ENCODE measurements at places on chromosomes 3 and 15.

- no peak for DNase-seq
Measured at GRCh38 chr3:182692021-182692420, 101.3 kb upstream of the ATP11B start.

DNA sequence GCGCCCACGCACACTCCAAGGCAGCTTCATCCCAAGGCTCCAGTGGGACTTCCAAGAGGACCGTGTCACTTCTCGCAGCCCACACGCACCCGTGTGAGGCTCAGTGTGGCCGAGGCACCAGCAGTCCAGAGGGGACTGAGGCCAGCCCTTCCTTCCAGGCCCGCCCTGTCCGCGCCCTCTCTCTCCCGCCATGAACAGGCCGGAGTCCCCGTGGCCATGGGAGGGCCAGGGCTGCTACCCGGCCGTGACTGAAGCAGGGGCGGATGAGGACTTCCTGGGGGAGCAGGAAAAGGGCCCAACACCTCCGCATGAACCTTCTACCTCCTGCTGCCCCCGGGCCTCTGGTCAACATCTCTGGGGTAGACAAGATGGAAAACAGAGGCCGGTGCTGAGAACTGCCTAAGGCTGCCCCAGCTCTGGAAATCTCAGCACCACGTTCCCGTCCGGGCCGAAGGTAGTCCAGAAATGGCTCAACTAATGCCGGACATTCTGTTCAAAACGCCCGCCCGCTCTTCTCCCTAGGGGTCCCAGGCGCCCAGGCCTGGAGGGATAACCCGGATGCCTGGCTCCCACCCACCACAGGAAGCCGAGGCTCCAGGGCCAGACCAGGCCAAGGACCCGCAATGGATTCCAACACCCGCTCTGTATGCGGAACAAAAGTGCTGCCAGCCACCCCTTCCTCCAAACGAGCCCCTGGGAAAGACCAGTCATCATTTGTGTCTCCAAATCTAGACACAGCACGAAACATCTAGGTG is 32.7 kb downstream of the TNK2 start:
- no peak for DNase-seq

GRCh38 chr3:189365609-189366564 is 194.1 kb downstream of the TPRG1 start:
- DNase-seq = no peak

DNA sequence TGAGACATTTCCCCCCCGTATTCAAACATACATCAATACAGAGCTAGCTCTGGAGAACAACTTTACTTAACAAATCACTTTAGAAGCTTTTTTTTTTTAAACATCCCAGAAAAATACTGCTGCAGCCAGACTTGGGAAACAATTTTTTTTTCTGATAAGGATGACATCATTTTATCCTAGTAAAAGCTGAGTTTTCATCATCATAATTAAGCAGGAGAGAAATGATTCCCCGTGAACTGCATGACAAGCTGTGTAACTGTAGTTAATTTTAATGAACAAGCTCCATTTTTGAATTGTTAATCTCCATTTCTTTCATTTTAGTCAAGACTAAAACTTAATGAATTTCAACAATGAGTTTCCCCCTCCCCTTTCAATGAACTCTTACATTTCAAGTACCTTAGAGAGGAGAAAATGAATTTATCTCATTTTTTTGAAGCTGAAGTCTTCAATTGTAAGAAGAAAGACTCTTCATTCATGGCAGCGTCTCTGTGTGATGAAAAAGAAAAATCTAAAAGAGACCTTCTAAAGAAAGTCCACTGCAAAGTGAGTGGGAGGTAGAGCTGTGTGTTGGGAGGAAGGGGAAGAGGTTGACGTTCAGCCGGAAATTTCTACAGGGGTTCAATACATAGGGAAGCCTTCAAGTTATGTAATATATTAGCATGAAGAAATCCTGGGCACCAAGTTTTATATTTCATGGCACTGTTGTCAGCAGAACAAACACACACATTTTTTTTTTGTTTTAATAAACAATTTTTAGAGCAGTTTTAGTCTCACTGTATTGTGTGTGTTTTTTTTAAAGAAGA is 31.7 kb downstream of the HES1 start:
- no peak for DNase-seq

DNA sequence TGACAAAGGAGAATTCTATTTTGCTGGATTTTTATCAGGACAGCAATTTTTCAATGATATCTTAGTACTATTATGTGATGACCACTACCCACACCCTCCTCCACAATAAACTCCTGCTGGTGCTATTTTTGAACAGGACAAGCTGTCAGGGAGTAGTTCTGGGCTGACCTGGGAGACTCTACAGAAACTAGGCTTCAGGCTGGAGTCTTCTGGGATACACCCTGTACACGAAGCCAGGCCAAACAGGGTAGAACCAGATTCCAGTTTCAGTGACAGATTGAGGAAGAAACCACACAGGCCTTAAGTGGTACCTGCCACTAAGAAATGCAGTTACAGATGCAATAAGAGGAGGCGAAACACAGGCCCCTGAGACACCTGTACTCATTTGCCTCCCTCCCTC is 12.8 kb downstream of the NMNAT3 start:
- DNase-seq = no peak

DNA sequence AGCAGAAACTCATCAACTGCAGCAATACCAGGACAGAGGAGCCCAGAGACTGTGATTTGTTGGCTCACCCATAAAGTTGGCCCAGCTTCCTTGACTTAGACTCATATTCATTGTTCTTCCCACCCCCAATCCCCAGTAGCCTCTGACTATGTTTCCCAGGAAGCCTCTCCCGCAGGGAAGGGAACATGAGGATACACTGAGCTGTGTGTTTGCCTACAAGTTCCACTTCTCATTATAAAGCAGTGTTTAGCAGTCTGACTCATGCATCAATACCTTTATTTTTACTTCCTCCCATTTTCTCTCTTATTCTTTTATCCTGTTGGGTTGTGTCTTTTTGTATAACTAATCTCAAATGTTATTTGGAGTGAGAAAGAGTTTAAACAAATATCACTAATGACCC is 111.6 kb upstream of the PHLDB2 start:
- DNase-seq = no peak

DNA sequence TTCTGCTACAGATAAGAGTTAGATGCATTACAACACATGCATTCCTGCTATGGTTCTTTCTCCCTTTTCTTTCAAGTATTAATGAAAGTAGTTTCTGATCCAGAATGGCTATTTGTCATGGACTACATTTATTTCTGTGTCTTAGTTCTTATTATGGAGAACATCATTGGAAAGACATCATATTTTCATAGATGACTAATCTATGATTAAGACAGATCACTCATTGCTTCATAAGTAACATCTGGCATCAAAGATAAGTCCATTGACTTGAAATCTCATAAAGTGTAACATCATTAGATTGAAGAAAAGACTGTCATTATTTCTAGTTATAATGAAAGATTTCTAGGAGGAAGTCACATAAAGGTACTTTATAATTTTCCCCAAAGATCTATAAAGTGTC is 366.7 kb downstream of the NSUN3 start:
- DNase-seq = no peak

DNA sequence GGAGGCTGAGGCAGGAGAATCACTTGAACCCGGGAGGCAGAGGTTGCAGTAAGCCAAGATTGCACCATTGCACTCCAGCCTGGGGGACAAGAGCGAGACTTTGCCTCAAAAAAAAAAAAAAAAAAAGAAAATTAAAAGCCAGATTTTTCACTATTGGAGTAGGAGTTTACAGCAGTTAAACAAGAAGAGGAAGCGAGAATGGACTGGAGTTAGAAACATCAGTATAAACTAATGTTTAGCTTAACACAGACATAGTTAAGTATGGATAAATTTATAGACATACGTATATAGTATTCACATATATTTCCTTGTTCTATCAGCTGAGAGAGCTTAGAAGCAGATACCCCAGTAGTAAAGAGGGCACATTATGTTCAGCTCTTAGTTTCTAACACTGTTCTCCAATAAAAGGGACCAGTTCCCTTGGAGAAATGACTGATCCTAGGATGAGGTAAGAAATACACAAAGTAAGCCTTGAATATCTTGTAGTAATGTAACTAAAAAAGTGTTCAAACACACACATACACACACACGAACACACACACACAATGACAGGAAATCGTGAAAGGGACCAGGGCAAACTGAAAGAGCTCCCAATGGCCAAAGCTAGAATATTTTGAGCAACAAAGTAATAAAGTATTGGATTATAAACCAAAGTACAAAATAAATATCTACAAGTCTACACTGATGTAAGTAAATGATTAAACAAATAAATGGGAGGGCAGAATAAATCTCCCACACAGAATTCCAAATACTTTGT is 25.1 kb downstream of the PIK3CB start:
- DNase-seq = no peak

GRCh38 chr3:46209053-46209452 is 940 bp upstream of the CCR1 start:
- no peak for DNase-seq

GRCh38 chr3:29503958-29504357 is 223.1 kb downstream of the RBMS3 start:
- DNase-seq = no peak

DNA sequence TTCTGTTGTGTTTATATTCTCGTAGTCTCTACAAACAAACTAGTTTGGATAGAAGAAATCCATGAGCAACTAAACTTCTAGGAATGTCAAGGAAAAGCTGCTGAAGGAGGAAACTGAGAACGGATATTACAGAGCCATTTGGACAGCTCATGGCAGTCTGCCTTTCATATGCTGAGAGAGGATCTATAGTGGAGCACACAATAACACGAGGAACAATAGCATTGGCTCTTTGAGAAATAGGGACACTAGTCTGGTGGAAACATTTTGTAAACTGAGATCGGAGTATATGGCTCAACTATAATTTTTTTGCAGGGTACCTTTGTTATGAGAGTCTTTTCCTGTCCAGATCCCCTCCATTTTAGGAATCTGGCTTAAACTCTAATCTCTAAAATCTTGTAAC is 200.5 kb downstream of the CLSTN2 start:
- no peak for DNase-seq

GRCh38 chr3:16266714-16267113 is 1.7 kb downstream of the OXNAD1 start:
- no peak for DNase-seq

DNA sequence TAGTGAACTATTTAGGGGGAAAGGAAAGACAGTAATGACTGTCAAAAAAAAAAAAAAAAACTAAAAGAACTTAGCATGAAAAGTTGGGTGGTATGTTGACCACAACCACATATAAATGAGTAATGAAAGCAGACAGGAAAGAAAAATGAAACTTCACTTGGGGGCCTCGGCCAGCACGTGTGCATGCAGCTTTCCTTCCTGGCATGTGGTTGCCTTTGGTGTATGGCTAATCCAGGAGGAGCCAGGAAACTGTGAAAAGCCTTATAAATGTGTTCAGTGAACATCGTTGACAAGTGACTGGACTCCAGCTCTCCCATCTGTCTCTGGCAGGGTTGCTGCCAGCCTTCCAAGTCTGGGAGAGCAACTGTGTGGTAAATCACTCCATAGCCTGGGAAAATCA is 195.1 kb downstream of the DTWD1 start:
- DNase-seq = no peak

DNA sequence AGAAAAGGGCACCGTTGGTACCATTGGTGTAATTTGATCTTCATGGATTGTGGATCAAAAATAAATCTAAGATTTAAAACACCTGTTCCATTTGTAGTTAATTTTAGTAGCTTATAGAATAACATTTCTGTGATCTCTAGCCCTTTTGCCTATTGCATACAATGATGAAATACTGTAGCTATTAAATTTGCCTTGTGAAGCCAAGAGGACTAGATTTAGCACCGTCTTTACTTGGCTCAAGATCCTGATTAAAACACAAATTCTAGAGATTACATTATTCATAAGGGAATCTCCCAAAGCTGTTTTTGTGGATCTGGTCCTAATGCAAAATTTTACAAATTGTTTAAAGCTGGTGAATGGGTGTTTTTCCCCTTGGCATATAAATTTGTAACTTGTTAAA is 8.2 kb downstream of the TBC1D23 start:
- DNase-seq = no peak

- DNase-seq = no peak
Measured at GRCh38 chr15:85897207-85897894, 102.6 kb upstream of the KLHL25 start.

DNA sequence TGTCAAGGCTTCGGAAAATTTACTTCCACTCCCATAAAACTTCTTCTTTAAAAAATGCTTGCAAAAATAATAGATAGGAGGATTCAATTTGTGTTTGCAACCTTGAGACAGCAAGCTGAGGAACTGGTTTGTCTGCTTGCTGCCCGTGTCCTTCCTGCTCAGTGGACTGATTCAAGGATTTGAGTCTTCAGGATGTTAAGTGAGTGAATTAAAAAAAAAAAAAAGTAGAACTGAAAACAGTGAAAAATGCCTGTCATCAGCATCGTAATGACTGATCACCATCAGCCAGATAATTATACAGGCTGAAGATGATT is 453.7 kb downstream of the FGF12 start:
- DNase-seq = no peak

- DNase-seq = no peak
Measured at GRCh38 chr15:61307474-61307873, 78.4 kb upstream of the RORA start.

GRCh38 chr3:42665050-42665878 is 11.8 kb downstream of the ZBTB47 start:
- DNase-seq = no peak

- DNase-seq = no peak
Measured at GRCh38 chr3:53730576-53730975, 115.6 kb downstream of the CHDH start.

GRCh38 chr15:60421544-60421943 is 23.8 kb upstream of the ANXA2 start:
- DNase-seq = no peak

- DNase-seq = no peak
Measured at GRCh38 chr3:70400194-70400593, 87.8 kb upstream of the MDFIC2 start.

GRCh38 chr3:151900884-151901643 is 27.6 kb downstream of the SUCNR1 start:
- DNase-seq = no peak

- DNase-seq = no peak
Measured at GRCh38 chr15:37764733-37765191, 169.7 kb upstream of the TMCO5A start.

GRCh38 chr15:67786646-67787045 is 38.7 kb upstream of the SKOR1 start:
- no peak for DNase-seq

DNA sequence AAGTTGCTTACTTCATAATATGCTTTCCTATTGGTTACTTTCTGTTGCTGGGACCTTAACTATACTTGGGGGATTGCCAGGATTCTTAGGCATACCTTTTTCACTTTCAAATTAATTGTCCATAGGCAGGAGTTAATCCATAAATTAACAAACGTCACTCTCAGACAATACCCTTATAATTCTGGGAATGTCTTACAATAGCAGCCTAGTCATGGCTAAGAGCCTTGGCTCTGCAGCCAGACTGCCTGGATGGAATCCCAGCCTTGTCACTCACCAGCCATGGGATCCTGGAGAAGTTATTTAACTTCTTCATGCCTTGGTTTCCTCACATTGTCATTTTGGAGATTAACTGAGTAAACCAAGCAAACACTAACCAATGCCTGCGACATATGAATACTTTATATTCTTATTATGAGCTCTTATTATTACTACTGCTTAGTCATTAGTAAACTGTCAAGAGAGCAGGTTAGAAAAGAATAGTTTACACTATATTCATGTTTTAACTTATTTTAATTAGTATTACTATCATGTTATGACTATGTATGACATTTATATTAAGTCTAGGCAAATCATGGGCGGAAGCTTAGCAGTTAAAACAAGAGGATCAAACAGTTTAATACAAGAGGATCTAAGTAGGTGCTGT is 29.0 kb downstream of the GYG1 start:
- DNase-seq = no peak

GRCh38 chr15:48413304-48413703 is 82.1 kb downstream of the DUT start:
- DNase-seq = no peak
